ENCODE measurements at places on chromosomes 3 and 15. TPM values are rescaled to one million over a fixed set of nuclear protein-coding genes. Genes with fewer than 3 reads are reported as not detected.
A peak's percentile ranks its signal among the peaks of the same experiment; 100 is the strongest.

The FES gene
- 11.2 TPM for total RNA-seq

- no peak for DNase-seq
Observed at GRCh38 chr3:46974421-46975171, 1.9 kb downstream of the CCDC12 start.

The MAPKAPK3 gene
- total RNA-seq = 37.8 TPM

The CYP19A1 gene
- total RNA-seq = not detected

DNA sequence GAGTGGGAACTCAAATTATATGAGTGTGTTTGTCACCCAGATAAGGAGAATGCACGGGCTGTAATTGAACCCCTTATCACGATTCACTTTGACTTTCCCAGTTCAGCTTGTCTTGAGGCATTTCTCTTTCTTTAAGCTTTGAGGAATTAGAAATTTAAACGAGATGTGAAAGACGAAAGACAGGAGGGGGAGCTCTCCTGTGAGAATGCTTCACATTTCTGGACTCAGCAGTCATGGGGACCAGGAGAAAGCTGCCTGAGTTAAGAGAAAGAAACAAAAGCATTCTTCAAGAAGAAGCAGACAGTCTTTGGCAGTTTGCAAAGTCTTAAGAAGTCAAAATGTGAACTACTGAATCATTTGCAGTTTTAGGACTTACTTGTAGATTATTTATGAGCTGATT lies 205.6 kb downstream of the NECTIN3 start:
- DNase-seq = no peak

DNA sequence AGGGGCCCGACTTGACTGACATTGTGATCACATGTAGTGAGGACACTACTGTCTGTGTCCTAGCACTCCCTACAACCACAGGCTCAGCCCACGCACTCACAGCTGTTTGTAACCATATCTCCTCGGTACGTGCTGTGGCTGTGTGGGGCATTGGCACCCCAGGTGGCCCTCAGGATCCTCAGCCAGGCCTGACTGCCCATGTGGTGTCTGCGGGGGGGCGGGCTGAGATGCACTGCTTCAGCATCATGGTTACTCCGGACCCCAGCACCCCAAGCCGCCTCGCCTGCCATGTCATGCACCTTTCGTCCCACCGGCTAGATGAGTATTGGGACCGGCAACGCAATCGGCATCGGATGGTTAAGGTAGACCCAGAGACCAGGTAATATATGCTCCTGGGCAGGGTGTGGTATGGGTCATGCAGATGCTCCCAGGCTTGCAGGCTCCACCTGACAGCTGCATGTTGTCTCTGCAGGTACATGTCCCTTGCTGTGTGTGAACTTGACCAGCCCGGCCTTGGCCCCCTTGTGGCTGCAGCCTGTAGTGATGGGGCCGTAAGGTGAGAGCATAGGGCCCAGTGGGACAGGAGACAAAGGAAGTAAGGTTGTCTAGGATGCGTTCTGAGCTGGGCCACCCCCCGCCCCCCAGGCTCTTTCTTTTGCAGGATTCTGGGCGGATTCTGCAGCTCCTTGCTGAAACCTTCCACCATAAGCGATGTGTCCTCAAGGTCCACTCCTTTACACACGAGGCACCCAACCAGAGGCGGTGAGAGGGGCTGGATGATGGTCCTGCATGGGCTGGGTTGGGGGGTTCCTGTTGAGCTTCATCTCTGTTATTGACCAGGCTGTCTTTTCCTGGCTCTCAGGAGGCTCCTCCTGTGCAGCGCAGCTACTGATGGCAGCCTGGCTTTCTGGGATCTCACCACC lies 4.4 kb downstream of the DALRD3 start:
- peak; percentile 66 for DNase-seq

The PLA2G4E gene
- not detected for total RNA-seq

The OGG1 gene
- 43.8 TPM for total RNA-seq

GRCh38 chr3:156762631-156763185 lies 63.4 kb upstream of the LEKR1 start:
- DNase-seq = no peak

DNA sequence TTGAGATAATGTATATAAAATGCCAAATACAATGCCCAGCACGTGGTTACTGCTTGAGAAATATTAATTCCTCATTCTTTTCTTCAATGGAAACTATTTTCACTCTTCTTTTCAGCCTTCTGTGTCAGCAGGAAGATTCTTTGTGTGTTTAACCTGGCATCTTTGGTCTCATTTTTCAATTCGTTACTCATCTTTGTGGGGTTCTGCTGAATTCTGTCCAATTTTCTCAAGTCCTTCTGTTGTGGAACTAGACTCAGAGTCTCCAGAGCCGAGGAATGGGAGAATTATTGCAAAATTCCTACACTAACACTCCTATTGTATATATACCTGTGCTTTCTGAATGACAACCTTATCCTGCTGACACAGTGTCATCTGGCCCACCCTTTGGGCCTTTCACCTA lies 96.8 kb upstream of the RGMA start:
- DNase-seq = no peak

The TMEM158 gene
- not detected for total RNA-seq

DNA sequence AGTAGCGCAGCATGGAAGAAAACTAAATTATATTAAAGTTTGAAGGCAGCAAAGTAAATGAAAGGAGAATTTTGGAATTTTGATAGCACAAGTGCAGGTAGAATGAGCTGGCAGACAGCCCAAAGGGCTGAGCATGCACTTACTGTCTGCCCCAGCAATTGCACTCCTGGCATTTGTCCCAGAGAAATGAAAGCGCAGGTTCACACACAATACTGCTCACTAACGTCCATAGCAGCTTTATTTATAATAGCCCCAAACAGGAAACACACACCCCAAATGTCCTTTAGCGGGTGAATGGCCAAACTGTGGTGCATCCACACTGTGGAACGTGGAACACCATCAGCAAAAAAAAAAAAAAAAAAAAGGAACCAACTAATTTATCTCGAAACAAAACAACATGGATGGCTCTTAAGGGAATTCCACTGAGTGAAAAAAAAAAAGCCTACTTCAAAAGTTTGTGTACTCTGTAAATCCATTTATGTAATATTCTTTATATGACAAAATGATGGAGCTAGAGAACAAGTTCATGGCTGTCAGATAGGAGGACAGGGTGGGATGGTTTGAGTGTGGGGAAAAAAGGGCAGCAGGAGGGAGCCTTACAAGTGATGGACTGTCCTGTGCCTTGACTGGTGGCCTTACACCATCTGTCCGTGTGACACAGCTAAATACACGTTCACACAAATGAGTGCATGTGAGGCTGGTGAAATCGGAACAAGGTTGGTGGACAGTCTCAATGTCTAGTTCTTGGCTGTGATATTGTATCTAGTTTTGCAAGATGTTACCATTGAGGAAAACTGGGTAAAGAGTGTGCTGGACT lies 6.0 kb upstream of the TM2D3 start:
- DNase-seq = peak; percentile 81

DNA sequence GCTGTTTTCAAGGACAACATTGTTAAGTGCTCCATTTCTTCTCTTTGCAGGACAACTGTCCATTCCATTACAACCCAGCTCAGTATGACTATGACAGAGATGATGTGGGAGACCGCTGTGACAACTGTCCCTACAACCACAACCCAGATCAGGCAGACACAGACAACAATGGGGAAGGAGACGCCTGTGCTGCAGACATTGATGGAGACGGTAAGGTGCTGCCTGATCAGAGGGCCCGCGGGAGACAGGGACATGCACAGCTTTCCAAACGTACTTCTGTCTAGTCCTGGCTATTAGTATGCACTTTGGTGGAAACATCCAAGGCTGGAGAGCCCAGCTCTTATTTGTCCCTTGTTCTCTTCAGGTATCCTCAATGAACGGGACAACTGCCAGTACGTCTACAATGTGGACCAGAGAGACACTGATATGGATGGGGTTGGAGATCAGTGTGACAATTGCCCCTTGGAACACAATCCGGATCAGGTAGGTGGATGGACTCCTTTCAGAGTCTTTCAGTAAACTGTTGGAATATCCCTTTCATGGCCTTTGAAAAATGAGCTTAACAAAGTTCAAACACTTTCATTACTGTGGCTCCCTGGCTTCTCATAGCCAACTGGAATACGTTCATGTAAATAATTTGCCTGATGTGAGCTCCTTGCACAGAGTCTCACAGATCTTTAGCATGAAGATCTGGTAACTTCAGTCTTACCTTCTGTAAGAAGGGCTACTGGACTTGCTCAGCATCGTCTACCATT lies 10.4 kb downstream of the THBS1 start:
- peak; percentile 13 for DNase-seq

GRCh38 chr15:23572844-23573243 lies 7.4 kb downstream of the MKRN3 start:
- no peak for DNase-seq

- DNase-seq = no peak
Observed at GRCh38 chr15:71712182-71712581, 98.2 kb upstream of the NR2E3 start.

- peak; percentile 3 for DNase-seq
Observed at GRCh38 chr3:13145131-13145825, 72.0 kb upstream of the IQSEC1 start.

The MORC1 gene
- 0.16 TPM for total RNA-seq

The GOLGA6D gene
- total RNA-seq = not detected

The RTP2 gene
- not detected for total RNA-seq

DNA sequence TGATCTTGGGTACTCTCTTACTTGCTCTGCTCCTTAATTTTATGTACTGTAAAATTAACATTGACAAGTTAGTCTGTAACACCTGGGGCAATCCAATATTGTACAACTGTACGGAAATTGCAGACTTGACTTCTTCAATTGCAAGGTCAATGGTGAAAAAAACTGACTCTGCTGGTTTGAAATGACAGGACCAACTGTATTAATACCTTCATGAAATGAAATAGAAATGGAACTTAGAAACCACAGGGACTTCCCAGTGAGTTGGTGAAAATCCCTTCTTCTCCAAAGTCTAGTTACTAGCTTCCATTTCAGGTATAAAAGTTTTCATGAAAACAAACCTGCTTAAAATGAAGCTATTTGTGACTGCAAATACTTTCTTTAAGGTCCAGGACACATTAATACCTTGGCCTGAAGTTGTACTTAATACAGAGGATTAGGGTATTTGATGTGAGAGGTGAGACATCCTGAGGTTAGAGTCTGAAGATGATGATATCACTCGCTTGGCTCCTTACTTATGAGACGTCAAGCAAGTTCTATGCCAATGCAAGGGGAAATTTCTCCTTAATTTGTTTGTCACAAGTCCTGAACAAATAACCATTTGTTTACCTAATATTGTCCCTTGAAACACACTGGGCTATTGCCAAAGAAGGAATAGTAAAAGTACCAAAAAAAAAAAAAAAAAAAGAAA lies 226.2 kb upstream of the TP63 start:
- no peak for DNase-seq

The DPPA2 gene
- not detected for total RNA-seq

DNA sequence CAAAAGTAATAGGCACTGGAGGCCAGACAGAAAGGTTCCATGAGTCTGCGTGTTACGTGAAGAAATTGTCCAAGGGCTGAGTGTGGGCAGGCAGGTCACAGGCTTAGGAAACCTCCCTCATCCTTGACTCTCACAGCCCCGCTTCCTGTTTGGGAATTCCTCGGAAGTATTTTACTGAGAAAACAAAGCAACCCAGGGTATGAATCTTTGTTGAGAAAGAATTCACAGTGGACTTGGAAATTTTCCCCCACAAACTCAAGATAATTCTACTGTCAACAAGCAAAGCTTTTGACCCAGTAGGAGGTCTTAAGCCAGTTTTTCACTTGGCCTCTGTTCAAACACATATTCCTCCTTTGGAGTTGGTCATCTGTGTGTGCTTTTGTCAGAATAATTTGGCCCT lies 377.1 kb upstream of the TPM1 start:
- no peak for DNase-seq

The CLDN16 gene
- not detected for total RNA-seq

DNA sequence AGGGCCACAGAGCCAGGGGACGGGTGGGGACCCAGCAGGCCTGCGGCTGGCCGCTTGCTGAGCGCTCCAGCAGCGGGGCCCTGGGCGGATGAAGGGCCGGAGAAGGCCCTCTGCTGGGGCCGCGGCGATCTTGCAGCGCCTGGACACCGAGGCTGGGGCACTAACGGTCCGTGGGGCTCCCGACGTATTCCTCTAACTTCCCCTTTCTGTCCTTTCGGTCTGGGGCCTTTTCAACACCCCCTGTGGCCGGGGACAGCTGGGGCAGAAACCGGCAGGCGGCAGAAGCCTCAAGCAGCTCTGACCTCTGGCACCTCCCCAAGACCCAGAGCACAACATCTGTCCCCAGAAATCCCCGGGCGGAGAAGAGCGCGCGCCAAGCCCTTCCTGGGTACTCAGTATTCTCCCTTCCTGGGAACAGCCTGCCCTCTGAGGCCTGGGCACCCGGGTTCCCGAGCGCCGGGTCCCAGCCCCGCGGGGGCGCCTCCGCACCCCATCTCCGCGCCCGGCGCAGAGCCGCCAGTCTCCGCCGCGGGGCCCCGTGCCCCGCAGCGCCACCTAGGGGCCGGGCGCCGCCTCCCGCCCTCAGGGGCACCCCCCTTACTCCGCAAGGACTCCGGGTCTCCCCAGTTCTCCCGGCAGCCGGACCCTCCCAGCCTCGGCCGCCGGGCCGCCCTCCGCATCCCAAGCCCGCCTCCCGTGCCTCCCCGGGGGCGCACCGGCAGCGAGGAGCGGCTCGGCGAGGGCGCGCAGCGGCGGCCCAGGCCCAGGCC lies 582 bp upstream of the SLCO3A1 start:
- peak; percentile 79 for DNase-seq

- no peak for DNase-seq
Observed at GRCh38 chr15:25971053-25971452, 107.9 kb upstream of the ATP10A start.

- DNase-seq = no peak
Observed at GRCh38 chr3:45611209-45611608, 16.7 kb downstream of the LIMD1 start.

Data from transverse colon (tissue), 4 donors.